ENCODE measurements at places on chromosomes 5 and 9.

- no peak for DNase-seq
These were observed 90.9 kb downstream of the CARTPT start for GRCh38 chr5:71810023-71810422.

GRCh38 chr5:65355301-65355700 is 126.4 kb downstream of the ADAMTS6 start:
- DNase-seq: no peak

DNA sequence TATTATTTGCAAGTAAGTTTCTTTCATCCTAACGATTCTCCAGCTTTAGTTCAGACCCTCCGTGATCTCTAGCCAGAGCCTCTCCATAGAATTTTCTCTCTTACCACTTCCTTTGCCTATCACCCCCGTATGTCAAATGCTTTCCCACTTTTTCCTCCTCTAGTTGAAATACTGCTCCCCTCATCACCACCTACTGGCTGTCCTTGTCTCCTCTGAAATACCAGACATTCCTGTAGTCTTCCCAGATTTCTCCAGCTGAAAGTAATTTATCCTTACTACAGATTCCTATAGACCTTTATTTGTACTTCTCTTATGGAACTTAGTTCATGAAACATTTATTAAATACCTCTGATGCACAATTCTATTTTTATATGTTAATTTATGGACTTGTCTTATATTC is 36.0 kb upstream of the GLIPR2 start:
- no peak for DNase-seq

DNA sequence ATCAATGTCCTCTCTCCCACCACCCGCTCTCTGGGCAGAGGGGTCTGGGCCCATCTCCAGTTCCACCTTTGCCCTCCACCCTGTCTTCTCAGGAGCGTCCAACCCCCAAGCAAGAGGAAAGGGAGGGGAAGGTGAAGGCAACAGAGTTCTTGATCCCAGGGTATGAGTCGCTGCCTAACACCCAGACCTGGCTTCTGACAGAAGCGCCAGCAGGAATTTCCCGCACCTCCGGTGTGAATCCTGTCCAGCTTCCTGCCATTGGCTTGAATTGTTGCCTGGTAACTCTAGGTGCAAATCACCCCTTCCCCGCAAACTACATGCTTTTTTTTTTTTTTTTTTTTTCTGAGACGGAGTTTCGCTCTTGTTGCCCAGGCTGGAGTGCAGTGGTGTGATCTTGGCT is 84.2 kb upstream of the IER5L start:
- no peak for DNase-seq

- peak; percentile 71 for DNase-seq
These were observed 133.0 kb upstream of the PTCH1 start for GRCh38 chr9:95649801-95650213.

DNA sequence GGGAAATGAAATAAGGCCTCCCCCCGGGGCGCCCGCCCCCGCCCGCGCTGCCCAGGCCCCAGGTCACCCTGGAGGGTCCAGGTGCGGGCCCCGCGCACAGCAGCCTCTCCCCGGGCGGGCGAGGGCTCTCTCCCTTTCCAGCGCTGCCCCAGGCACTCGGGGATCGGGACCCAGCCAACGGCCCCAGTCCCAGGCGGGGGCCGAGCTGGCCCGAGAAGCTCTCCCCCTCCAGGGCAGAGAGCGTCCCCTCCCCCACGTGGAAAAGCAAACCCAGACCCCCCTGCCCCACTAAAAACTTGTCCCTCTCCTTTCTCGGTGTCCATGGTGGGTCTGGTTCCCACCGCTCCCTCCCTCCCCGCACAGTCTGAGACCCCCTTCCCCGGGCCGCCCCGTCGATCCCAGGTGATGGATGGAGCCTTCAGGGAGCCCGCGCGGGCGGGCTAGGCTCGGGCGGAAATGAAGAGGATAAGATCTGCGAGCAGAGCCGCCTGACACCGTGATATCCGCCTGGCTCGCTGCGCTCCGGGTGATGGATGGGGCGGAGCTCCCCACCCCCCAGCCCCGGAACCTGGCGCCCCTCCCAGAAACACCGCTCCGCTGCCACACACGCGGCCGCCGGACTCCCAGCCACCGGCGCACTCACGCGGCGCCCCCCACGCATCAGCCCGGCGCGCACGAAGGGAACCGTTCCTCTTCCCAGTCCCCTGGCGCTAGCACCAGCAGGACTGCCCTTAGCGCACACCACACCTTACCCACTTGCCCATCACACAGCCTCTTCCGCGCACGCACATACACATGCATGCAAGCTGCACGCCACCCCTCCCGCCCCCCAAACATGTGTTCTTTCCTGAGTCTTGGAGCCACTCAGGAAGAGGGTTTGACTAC is 81.7 kb upstream of the ZBTB43 start:
- DNase-seq: no peak

GRCh38 chr5:151811593-151812321 is 40.0 kb downstream of the G3BP1 start:
- no peak for DNase-seq

GRCh38 chr5:177361418-177362291 is 3.9 kb downstream of the RGS14 start:
- no peak for DNase-seq

GRCh38 chr5:140402258-140403074 is 833 bp downstream of the ANKHD1 start:
- no peak for DNase-seq

DNA sequence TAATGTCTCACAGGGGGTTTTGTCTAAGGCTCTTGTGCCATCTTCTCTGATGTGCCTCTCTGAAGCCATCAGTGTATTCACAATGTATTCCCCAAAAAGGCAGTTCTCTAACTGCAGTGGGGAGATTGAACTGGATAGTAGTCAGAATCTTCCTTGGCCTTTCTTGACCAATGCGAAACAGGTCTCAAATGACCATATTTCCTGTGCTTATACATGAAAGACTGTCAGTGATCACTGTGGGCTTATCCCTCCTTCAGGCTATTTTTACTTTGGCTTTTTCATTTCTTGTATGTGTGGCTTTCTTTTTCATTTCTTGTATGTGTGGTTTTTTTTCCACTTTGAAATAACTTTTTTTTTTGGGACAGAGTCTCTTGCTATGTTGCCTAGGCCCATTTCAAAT is 19.7 kb downstream of the HMGXB3 start:
- DNase-seq: no peak

- no peak for DNase-seq
These were observed 101.0 kb downstream of the NR3C1 start for GRCh38 chr5:143302341-143303045.

- DNase-seq: no peak
These were observed 151.6 kb upstream of the KLF9 start for GRCh38 chr9:70566066-70566465.

GRCh38 chr5:31255041-31255440 is 61.6 kb downstream of the CDH6 start:
- DNase-seq: no peak

GRCh38 chr9:108113596-108113995 is 624.0 kb upstream of the KLF4 start:
- DNase-seq: no peak

GRCh38 chr5:57458443-57458842 is 24.2 kb downstream of the ACTBL2 start:
- no peak for DNase-seq

DNA sequence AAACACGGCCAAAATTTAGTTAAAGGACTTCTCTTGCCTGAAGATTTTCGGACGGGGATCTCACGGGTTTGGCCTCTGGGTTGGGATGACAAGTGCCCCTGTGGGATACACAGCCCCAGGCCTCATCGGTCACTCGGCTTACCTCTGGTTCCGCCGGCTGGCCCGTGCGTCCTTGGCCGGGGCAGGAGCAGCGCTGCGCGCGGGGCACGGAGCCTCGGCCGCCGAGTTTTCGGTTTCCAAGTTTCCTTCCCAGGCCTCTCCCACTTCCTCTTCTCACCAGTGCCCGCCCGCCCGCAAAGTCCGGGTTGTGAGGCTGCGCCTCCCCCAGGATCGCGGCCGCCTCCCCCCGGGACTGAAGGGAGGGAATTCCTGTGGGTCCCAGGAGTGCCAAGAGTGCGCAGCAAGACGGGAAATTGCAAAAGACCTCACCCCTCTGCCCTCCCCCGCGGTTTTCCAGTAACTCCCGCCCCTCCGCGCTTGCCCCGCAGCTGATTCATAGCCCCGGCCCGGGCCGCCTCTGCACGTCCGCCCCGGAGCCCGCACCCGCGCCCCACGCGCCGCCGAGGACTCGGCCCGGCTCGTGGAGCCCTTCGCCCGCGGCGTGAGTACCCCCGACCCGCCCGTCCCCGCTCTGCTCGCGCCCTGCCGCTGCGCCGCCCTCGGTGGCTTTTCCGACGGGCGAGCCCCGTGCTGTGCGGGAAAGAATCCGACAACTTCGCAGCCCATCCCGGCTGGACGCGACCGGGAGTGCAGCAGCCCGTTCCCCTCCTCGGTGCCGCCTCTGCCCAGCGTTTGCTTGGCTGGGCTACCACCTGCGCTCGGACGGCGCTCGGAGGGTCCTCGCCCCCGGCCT is at the start of gene OSMR:
Gene OSMR (plus strand): TSS at position 487 of the 853 bp plus-strand sequence. CDS start 23,033 bp downstream, outside the sequence.
- peak; percentile 89 for DNase-seq

DNA sequence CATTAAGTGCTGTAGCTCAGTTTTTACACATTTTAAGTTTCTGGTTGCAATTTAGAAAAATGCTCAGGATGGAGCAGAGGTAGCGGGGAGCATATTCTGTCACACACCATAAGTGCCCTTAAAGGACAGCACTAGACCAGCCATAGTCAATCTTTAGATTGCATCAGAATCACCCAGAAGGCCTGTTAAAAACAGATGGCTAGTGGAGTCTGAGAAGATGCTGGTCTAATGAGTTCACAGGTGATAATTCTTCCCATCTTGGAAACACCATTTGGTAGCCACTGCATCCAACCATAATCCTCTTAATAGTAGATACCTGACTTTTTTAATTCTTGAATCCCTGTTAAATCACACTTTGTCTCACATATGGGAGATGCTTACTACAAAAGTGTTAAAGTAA is 113.2 kb downstream of the CDH18 start:
- no peak for DNase-seq

Measured in breast epithelium (tissue), 4 donors.